Vagina (tissue), 2 donors: ENCODE measurements at places on chromosomes 11 and 22.

GRCh38 chr11:81495699-81496292 is 1237.9 kb downstream of the FAM181B start:
- no peak for DNase-seq
- H3K27ac ChIP-seq = no peak overlapping the region
- H3K36me3 ChIP-seq = no peaks in the 10 kb centered on the region
- H3K4me3 ChIP-seq = no peak overlapping the region
- H3K4me1 ChIP-seq = no peaks in the 10 kb centered on the region

- no peaks in the 10 kb centered on the region for H3K27me3 ChIP-seq
- peaks cover 69% of the 10 kb centered on the region for H3K4me1 ChIP-seq
- no peak for DNase-seq
- no peaks in the 10 kb centered on the region for H3K36me3 ChIP-seq
Observed at GRCh38 chr11:65291613-65292012, 23.1 kb upstream of the CDC42EP2 start.

DNA sequence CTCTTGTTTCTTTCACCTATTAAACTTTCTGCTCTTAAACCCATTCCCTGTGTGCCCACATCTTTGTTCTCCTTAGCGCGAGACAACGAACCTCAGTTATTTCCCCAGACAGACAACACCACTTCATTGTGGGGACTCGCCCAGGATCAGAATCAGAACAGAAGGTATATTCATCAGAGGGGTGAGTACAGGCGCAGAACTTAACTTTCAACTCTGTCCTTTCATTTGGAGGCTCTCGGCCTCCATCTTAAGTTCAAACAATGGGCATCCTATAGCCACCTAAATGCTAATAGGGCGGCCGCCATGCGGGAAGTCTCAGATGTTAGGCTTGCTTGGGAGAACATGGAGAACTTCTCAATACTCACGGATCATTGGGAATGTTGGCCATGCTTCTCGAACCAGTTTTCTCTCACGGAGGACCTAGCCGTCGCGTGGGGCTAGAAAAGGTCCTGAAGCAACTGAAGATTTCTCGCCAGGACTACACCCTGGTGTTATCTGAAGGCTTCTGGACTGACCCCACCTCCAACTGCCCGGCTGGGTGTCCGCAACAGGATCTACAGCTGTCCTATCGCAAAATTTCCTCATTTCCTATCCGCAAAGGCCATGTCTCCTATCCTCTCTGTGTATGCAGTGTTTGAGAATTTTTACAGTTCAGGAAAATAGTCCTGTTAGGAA is 13.4 kb upstream of the HYLS1 start:
- no peak overlapping the region for H3K27ac ChIP-seq
- H3K4me1 ChIP-seq = no peaks in the 10 kb centered on the region
- no peaks in the 10 kb centered on the region for H3K27me3 ChIP-seq
- H3K4me3 ChIP-seq = no peak overlapping the region

- peaks cover 17% of the 10 kb centered on the region for H3K36me3 ChIP-seq
- DNase-seq = no peak
- H3K4me3 ChIP-seq = peak overlapping the region; percentile 27
- H3K27ac ChIP-seq = peak overlapping the region; percentile 76
Observed at GRCh38 chr11:64207256-64208085, 950 bp downstream of the FERMT3 start.

GRCh38 chr11:73192272-73192671 is 25.8 kb upstream of the P2RY2 start:
- H3K4me1 ChIP-seq = peaks cover 34% of the 10 kb centered on the region
- no peak overlapping the region for H3K4me3 ChIP-seq
- DNase-seq = no peak
- no peaks in the 10 kb centered on the region for H3K36me3 ChIP-seq
- no peak overlapping the region for H3K27ac ChIP-seq

GRCh38 chr22:45491841-45492240 is 10.8 kb upstream of the FBLN1 start:
- no peaks in the 10 kb centered on the region for H3K27me3 ChIP-seq
- H3K4me3 ChIP-seq = no peak overlapping the region
- no peaks in the 10 kb centered on the region for H3K36me3 ChIP-seq
- no peak overlapping the region for H3K27ac ChIP-seq
- peaks cover 33% of the 10 kb centered on the region for H3K4me1 ChIP-seq

DNA sequence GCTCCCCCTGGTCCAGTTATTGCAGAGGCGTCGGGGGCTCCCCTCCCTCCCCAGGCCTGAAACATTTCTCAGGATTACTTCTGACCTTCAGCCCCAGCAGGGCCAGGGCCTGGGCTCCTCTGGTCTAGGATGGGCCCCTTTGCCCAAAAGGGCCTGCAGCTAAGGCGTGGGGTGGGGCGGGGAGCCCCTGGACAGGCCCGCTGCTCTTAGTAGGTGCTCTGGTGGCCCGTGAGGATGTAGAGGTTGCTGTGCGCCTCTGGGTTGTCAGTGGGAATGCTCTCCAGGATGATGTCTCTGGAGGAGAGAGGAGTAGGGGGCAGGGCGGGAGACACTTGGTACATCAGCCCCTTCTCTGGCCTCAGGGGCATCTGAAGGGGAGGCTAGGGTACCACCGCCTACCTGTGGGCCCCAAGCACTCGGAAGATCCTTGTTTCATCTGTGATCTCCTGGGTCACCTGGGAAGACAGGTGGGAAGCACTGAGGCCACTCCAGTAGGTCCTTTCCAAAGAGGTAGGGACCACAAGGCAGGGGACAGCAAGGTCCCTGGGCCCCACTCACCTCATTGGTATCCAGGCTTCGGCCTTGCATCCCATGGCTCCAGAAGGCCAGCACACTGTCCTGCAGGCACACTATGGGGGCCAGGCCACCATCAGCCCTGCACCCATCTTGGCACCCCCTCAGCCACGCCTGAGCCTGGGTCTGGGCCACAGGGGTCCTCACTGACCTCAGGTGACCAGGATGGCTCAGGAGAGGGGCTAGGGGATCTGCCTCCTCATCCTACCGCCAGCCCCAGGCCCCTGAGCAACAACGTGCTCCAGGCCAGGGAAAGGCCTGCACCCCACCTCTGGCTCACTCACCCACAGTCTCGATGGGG is 11.2 kb upstream of the SF1 start:
- no peaks in the 10 kb centered on the region for H3K27me3 ChIP-seq
- H3K27ac ChIP-seq = no peak overlapping the region
- no peaks in the 10 kb centered on the region for H3K4me1 ChIP-seq
- no peak overlapping the region for H3K4me3 ChIP-seq
- DNase-seq = no peak

DNA sequence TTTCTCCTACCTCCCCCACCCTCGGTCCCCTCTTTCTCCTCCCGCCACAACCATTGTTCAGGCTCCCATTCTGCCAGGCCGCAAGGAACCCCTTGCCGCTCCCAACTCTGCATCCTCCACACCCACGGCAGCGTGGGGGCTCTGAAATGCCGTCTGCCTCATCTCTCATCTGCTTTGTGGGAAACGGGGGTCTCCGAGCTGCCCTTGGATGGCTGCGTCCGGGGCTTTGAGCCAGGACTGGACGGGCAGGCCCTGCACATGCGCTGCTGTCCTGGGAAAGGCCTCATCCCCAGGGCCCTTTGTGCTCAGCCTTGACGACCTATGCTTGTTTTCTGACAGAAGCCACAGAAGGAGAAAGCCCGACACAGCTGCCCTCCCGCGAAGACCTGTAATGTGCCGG is 8.5 kb downstream of the CRELD2 start:
- H3K36me3 ChIP-seq = peaks cover 18% of the 10 kb centered on the region
- H3K27ac ChIP-seq = no peak overlapping the region
- H3K4me1 ChIP-seq = peaks cover 24% of the 10 kb centered on the region
- H3K4me3 ChIP-seq = no peak overlapping the region

- DNase-seq = no peak
- no peak overlapping the region for H3K27ac ChIP-seq
- no peaks in the 10 kb centered on the region for H3K27me3 ChIP-seq
- H3K4me3 ChIP-seq = no peak overlapping the region
- H3K4me1 ChIP-seq = no peaks in the 10 kb centered on the region
- no peaks in the 10 kb centered on the region for H3K36me3 ChIP-seq
Observed at GRCh38 chr11:56764976-56765375, 16.5 kb upstream of the OR9G4 start.

GRCh38 chr11:72848846-72849466 is 34.7 kb downstream of the ATG16L2 start:
- H3K4me3 ChIP-seq = no peak overlapping the region
- no peak overlapping the region for H3K27ac ChIP-seq
- no peak for DNase-seq
- H3K27me3 ChIP-seq = no peaks in the 10 kb centered on the region

- DNase-seq = no peak
- peaks cover 24% of the 10 kb centered on the region for H3K4me1 ChIP-seq
- no peak overlapping the region for H3K4me3 ChIP-seq
- no peak overlapping the region for H3K27ac ChIP-seq
- H3K36me3 ChIP-seq = no peaks in the 10 kb centered on the region
Observed at GRCh38 chr22:29689206-29689879, 30.5 kb upstream of the CABP7 start.

GRCh38 chr11:74570266-74571061 is 21.9 kb upstream of the POLD3 start:
- no peaks in the 10 kb centered on the region for H3K4me1 ChIP-seq
- H3K4me3 ChIP-seq = no peak overlapping the region
- H3K36me3 ChIP-seq = no peaks in the 10 kb centered on the region

GRCh38 chr11:27395556-27396258 is 32.7 kb upstream of the CCDC34 start:
- H3K27ac ChIP-seq = no peak overlapping the region
- H3K36me3 ChIP-seq = no peaks in the 10 kb centered on the region
- no peaks in the 10 kb centered on the region for H3K27me3 ChIP-seq
- H3K4me3 ChIP-seq = no peak overlapping the region

DNA sequence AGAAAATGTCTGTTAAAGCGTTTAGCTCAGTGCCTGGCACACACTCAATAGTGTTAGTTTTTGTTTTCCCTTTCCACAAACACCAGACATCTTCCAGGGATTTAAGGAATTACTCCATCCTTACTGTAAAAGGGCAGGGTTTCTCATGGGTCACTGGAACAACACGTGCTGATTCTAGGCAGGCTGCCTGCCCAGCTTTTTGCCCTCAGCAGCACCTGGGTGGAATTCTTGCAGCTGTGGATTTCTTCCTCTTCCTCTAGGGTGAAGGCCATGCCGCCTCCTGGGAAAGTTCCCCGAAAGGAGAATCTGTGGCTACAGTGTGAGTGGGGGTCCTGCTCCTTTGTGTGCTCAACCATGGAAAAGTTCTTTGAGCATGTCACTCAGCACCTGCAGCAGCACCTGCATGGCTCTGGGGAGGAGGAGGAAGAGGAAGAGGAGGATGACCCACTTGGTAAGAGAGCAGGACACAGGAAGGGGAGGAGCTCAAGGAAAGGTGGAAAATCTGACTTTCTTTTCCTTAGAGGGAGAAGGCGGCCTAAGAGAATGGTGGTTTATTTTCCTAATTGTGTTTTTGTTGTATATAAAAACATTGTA is 5.4 kb downstream of the HINFP start:
- no peak overlapping the region for H3K4me3 ChIP-seq
- no peaks in the 10 kb centered on the region for H3K36me3 ChIP-seq
- peaks cover 15% of the 10 kb centered on the region for H3K4me1 ChIP-seq
- H3K27me3 ChIP-seq = no peaks in the 10 kb centered on the region

DNA sequence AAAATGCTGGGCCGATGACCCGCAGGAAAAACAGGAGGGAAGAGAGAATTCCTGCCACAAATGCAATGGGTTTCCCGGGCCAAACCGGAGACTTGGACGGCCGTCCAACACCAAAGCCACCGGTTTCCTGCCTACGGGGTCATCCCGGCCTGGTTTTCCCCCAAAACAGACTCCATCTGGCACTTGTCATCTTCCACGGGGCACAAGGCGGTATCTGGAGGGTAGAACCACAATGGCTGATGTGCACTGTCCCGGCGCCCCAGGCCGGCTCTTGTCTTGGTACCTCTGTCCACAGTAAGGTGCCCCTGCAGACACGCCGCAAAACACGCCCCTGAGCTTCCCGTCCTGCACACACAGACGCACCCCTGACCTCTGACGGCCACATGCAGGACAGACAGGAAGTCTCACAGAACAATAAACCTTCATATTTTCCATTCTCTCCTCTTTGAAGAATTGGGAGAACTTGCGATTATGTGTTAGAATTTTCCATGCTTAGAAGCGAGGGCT is 20.1 kb downstream of the CELSR1 start:
- peak; percentile 84 for DNase-seq
- H3K36me3 ChIP-seq = no peaks in the 10 kb centered on the region
- no peak overlapping the region for H3K4me3 ChIP-seq
- H3K27ac ChIP-seq = no peak overlapping the region
- peaks cover 13% of the 10 kb centered on the region for H3K4me1 ChIP-seq

DNA sequence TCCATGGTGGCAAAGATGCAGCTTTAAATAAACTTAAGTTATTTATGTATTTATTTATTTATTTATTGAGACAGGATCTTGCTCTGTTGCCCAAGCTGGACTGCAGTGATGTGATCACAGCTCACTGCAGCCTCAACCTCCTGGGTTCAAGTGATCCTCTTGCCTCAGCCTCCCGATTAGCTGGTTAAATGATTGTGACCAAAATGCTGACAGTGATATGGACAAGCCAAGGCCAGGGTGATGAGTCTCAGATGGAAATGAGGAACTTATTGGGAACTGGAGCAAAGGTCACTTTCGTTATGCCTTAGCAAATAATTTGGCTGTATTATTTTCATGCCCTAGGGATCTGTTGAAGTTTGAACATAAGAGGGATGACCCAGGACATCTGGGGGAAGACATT is 9.3 kb upstream of the LRP5 start:
- H3K4me1 ChIP-seq = peaks cover 6% of the 10 kb centered on the region
- H3K4me3 ChIP-seq = no peak overlapping the region
- DNase-seq = no peak
- no peak overlapping the region for H3K27ac ChIP-seq

GRCh38 chr22:30235687-30236170 is 10.8 kb downstream of the LIF start:
- H3K36me3 ChIP-seq = no peaks in the 10 kb centered on the region
- no peak for DNase-seq
- no peaks in the 10 kb centered on the region for H3K27me3 ChIP-seq

- no peak overlapping the region for H3K27ac ChIP-seq
- H3K4me3 ChIP-seq = no peak overlapping the region
- no peaks in the 10 kb centered on the region for H3K36me3 ChIP-seq
- H3K4me1 ChIP-seq = no peaks in the 10 kb centered on the region
- DNase-seq = no peak
Observed at GRCh38 chr11:107973641-107974040, 35.1 kb upstream of the CUL5 start.

DNA sequence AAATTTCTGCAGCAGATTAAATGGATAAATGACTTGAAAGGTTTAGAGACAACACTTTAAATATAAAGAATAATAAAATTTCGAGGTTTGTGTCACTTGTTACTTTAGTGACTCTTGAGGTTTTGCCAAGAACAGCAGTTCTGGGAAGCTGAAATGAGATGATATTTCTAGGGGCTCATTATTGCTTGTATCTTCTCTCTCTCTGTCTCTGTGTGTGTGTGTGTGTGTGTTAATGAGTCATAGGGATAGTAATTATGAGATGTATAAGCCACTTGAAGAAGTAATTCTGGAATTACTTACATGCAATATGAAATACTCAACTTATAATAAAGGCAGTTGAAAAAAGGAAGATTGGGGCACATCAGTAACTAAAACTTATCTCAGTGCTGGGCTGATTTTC is 9.6 kb upstream of the OR10G7 start:
- no peak for DNase-seq
- H3K4me1 ChIP-seq = no peaks in the 10 kb centered on the region
- no peak overlapping the region for H3K4me3 ChIP-seq
- H3K27ac ChIP-seq = no peak overlapping the region
- no peaks in the 10 kb centered on the region for H3K27me3 ChIP-seq
